ENCODE measurements at places on chromosomes 11 and 22.

- DNase-seq, result no peak
Measured at GRCh38 chr11:123239191-123240150, 44.4 kb upstream of the CLMP start.

- DNase-seq, result no peak
Measured at GRCh38 chr11:38448284-38448683, 1850.2 kb upstream of the RAG2 start.

- no peak for DNase-seq
Measured at GRCh38 chr11:73019449-73019848, 122.7 kb downstream of the FCHSD2 start.

GRCh38 chr22:24871611-24872205 is 65.7 kb downstream of the SGSM1 start:
- no peak for DNase-seq

- DNase-seq, result no peak
Measured at GRCh38 chr22:38981005-38981991, 849 bp upstream of the APOBEC3B start.

- DNase-seq, result no peak
Measured at GRCh38 chr11:128464878-128465450, 122.4 kb downstream of the ETS1 start.

GRCh38 chr22:17232406-17232805 is 13.2 kb upstream of the ADA2 start:
- no peak for DNase-seq

DNA sequence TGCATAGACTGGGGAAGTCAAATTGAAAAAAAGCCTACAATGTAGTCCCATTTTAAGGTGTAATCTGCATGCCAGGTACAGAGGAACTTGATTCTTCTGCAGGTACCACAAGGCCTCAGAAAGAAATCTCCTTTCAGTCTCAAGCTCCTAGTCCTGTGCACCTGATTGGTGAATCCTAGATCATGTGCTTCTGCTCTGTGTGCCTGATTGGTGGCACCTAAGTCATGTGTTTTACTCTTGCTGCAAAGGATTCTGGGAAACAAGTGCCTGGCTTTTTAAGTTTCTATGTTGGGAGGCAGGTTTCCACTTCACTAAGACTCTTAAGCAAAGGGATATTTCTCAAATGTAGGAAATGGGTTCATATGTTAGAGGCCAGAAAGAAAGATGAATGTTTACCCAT is 29.1 kb downstream of the INSC start:
- no peak for DNase-seq

DNA sequence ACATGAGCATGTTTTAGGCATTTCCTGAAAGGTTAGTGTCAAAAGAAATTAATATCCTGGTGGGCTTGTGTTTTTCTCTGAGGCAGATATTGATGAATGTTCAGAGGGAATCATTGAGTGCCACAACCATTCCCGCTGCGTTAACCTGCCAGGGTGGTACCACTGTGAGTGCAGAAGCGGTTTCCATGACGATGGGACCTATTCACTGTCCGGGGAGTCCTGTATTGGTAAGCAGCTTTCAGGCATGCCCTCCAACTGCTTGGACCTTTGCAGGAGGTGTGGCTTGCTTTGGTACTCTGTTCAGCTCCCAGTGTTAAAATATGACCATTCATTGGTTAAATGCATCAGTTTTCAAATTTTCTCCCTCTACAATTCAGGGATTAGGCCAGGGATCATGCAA is 658.6 kb upstream of the ANO5 start:
- no peak for DNase-seq

DNA sequence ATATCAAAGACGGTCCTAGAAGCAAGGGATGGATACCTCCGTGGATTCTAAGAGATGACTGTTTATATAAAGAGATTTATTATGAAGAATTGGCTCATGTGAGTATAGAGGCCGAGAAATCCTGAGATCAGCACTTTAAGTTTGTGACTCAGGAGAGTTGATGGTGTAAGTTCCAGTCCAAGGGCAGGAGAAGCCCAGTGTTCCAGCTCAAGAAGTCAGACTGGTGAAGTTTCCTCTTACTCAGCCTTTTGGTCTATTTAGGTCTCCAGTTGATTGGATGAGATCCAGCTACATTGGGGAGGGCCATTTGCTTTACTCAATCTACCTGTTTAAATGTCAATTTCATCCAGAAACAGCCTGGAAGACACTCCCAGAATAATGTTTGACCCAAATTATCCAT is 45.1 kb downstream of the TSPAN18 start:
- no peak for DNase-seq

- no peak for DNase-seq
Measured at GRCh38 chr11:58446294-58446693, 4.3 kb upstream of the OR5B12 start.

DNA sequence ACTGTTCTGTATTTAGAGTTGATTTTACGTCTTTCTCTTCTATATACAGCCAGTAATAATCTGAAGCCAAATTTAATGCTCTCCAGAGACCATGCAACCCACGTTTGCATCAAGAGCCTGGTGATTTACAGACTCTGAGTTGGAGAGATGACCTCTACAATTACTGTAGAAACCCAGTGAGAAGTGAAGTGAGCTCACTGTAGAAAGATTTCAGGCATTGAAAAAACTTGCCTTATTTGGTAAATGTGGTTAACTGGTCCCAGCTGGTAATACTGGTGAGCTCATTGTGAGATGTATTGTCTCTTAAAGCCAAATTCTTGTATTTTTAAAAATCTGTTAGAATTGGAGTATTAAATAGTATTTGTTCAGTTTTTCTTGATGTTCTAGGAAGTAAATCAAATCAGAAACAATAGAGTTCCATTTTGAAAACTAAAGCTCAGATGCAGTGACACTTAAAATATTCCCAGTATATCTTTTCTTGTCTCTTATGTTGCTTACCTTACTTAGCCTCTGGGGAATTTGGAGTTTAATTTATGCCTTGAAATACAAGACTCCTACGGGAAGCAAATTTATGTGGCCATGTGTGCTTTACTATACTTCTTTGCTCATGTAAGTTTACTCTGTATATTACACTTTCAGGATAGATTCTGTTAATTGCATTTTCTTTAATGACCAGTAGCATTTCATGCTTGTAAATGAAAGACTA is 189.9 kb downstream of the ARHGAP42 start:
- DNase-seq, result no peak

DNA sequence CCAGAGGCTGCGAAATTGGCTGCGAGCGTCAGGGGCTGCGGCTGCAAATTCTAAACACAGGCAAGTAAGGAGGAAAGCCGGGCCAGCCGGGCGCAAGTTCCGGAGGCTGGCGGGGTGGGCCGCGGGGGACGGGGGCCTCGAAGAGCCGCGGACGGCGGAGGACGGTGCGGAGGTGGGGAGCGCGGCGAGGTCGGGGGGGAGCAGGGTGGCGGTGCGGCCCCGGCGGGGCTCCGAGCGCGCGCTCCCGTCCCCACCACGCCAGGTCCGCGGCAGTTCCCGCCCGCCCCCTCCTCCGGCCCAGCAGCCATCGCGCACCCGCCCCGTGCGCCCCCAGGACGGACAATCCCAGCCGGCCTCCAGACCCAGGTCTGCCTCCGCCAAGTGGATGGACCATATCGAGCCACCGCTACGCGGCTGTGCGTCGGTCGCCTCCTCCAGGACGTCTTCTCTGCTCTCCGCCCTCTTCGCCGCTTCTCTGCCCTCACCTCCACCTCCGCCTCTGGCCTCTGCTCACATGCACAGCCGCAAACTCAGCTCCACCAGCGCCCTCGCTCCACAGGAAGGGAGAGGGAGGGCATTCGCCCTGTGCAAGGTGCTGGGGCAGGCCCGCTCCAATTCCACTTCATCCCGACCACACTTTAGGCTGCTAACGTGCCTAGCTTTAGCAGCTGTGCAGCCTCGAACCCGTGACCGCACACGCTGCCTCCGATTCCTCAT is 7.2 kb downstream of the ELFN2 start:
- DNase-seq, result no peak

DNA sequence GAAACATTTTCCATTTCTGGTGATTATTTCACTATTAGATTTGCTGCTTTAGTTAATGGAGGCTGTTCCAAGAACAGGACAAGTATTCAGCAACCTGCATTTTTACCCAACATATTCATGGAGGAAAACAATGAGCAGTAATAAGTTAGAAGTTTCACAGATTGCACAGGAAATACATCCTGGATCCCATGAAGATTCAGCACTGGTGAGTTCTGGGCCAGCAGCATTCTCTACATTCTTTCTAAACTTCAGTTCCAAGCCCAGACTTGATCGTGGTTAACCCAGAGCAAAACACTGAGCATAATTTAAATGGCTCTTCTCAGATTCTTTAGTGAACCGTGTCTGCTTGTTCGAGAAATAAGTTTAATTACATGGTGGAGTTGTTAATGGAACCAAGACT is 3.8 kb downstream of the FJX1 start:
- DNase-seq, result no peak

GRCh38 chr22:39175353-39176142 is 23.1 kb upstream of the CBX7 start:
- DNase-seq, result no peak

DNA sequence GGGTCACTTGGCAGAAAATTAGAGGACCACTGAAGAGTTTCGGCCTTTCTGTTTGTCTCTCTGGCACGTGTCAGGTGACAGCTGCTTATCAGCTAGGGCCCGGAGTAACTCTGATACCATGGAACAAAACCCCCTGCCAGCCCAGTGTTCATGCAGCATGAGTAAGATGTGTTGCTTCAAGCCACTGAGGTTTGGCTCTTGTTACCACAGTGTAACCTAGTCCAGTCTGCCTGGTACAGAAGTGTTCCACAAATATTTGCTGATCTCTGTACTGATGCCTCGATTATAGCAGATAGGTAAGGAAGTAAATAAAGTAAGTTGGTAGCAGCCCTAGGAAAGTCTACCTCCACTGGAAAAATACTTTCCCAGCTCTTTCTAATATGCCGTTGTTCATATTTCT is 20.5 kb upstream of the ETS1 start:
- DNase-seq, result no peak

GRCh38 chr22:20155330-20156041 is 4.6 kb upstream of the CCDC188 start:
- DNase-seq, result peak; percentile 30

- DNase-seq, result no peak
Measured at GRCh38 chr11:109858152-109858551, 235.0 kb upstream of the ZC3H12C start.

DNA sequence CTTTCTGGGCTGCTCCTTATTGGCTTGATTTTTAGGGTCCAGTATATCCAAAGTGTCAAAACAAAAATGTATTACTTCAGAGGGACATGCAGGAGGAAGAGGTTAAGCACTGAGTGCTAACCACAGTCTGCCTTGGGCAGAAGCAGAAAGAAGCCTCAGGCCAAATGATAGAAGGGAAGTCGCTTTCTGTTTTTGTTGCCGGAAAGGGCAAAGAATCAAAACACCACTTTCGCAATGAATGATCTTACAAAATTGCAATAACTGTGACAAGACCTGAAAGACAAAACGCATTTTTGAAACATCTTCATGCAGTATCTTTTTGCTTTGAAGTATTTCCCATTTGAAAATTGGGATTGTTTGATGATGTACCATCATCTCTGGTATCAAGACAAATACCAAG is 70.1 kb upstream of the PICALM start:
- peak; percentile 90 for DNase-seq

DNA sequence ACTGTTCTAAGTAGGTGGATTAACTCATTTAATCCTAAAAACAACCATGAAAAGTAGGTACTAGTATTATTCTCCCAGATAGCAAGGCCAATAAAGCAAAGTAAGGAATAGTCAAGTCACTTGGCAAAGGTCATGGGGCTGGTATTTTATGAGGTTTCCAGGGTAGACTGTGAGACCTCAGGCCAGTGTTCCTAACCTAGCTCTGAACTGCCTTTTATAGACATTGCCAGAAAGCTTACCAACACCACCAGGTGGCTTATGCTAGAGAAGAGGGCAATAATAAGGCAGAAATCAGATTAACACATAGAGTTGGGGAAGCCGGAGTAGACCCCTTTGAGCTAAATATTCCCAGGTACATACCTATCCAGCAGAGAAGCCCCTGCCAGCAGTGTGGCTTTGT is 490.9 kb upstream of the TENM4 start:
- no peak for DNase-seq

DNA sequence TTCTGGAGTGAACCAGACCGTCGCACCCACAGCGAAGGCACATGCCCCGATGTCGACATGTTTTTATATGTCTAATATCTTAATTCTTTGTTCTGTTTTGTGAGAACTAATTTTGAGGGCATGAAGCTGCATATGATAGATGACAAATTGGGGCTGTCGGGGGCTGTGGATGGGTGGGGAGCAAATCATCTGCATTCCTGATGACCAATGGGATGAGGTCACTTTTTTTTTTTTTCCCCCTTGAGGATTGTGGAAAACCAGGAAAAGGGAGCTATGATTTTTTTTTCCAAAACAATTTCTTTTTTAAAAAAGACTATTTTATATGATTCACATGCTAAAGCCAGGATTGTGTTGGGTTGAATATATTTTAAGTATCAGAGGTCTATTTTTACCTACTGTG is 49.2 kb upstream of the OR4B1 start:
- DNase-seq, result no peak

DNA sequence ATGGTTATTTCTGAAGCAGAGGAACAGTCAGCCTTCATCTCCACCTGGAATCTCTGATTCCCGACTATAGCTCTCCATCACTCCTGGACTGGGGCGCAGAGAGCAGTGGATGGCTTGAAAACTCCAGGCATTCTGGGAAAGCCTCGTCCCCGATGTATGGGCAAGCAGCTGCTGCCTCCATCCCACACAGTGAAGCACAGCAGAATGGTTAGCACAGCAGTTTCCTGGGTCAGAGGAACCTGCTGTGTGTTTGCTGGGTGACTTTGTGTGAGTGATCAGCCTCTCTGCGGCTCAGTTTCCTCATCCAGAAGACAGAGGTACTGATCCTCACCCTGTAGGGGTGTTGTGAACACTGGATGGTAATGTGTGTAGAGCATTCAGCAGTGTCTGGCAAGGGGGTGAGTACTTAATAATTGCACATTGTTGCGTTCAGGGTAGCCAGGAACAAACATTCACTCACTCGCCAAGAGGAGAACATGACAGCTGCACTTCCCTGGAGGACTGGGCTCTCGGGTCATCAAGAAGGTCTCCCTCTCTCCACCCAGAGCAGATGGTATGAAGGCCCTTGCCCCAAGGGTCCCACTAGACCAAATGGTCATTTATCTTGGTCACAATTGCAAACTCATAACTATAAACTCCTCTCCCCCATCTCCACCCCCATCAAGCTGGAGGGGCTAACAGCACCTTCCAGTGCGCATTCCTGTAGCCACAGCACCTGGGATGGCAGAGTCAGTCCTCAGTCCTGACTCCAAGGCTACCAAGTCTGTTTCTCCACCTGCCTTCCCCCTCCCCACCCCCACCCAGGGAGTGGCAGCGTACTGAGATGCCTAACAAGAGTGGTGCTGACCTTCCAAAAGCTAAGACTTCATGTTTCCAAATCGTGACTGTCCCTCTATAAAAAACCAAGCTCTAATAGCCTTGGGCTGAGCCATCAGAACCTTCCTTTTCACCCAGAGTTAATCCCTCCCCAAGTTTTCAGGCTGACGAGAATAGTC is 1.5 kb upstream of the CHST1 start:
- no peak for DNase-seq
